Astrocyte of the cerebellum (primary cell): ENCODE measurements at places on chromosomes 4 and X.

DNA sequence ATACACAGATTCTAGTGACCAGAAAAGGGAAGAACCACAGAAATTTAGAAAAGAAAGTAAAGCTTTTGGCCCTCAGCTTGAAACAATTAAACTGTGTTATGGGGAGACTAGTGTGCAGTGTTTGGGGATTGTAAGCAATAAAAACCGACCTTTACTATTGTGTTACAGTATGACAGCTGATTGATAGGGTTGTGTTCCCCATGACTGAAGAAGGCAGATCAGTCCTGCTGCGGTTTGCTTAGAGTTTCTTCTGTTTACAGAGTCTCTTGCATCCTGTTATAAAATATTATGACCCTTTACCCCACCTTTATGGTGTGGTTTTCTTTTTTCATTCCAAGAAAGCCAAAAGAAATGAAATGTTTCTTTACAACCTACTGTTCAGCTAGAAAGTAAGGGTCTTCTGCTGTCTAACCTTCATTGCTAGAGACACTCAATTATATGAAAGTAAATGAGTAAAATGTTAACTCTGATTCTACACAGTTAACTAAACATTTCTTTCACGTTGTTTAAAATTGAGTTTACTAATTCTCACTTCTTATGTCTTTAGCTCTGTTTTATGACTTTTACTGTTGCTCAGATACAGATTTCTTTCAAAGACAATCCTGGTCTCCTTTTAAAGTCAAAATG, 18.1 kb downstream of the CHIC1 start:
- no peak for DNase-seq

DNA sequence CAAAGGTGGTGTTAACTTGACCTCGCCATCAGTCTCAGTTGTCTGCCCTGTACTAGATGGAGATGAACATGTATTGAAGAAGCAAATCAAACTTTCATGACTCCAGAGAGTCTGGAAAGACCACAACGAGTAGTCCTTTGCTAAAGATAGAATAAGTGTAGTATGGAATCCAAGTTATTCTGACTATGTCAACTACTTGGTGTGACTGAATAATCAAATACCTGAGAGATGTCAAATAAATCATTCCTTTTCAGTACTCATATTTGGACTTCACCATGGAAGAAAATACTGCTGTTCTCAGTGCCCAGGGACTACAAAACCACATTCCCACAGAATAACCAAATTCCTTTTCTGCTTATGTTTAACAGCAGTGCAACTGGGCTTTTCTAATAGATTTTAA, 161.2 kb upstream of the SPRY1 start:
- peak; percentile 40 for DNase-seq

GRCh38 chrX:151363316-151363715, 33.7 kb upstream of the VMA21 start:
- DNase-seq, result no peak

DNA sequence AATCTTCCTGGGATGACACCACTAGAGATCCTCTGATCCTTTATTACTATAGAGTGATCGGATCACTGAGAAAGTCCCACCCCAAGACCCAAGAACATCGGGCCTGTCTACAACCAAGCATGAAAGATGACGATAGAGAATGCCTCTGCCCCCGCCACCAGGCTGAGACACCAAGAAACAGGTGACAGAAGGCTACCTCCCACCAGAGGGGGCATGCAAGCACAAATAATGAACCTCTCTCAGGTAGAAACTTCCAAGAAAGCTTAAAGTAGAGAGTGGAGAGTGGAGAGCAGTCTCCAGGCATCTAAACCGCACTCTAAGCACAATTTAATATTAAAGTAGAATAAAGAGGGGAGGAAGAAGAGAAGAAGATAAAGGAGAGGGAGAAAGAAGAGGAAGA, 402.6 kb downstream of the INPP4B start:
- DNase-seq, result no peak

DNA sequence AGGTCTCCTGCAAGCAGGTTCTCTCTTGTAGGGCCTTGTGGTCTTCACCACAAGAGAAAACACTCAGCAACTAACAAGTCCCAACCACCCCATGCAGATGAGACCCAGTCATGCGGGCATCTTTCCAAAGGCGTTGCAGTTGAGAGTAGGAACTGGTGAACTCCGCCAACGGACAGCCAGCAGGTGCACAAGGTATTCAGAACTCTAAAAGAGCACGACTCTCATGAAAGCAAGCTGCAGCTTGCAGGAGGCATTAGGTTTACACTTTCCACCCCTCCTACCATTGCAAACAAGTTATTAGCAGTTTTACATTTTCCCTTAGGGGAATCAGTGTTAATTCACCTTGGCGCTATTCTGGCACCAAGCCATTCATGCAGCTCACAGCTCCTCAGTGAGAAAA, 173.4 kb upstream of the KIT start:
- DNase-seq, result no peak

GRCh38 chr4:8210010-8210409, 10.9 kb downstream of the SH3TC1 start:
- no peak for DNase-seq

- DNase-seq, result no peak
These were observed 376.9 kb downstream of the PPP4R3C start for GRCh38 chrX:27086237-27086636.

GRCh38 chr4:93183576-93183975, 645.0 kb upstream of the ATOH1 start:
- no peak for DNase-seq

DNA sequence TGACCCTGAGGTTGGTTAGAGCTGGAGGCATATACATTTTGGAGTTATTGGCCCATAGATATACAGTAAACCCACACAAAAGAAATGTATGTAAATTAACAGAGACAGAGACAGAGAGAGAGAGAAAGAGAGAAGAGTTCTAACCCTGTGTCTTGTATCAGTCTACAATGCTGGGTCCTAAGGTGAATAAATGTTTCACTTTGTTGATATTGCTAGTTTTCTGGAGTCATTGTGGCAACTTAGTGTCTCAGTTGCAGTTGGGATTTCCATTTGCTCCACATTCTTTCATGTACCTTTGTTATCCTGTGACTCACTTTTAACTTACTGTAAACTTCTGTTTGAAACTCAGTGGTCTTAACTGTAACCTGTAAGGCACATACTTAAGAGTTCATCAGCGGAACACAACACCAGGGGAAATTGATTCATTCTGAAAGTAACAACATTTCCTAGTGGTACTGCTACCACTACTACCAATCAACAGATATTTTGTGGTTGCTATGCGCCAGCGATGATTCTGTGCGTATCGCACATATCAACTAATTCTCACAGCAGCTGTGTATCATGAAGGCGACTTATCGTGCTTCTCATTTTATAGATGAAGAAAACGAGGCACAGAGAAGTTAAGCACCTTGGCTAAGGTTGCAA, 38.5 kb upstream of the ETDA start:
- DNase-seq, result no peak

GRCh38 chr4:185210102-185210981, 944 bp downstream of the SNX25 start:
- DNase-seq, result no peak

- DNase-seq, result no peak
These were observed 41.5 kb upstream of the DCAF8L2 start for GRCh38 chrX:27548624-27549023.

- DNase-seq, result no peak
These were observed 344.5 kb downstream of the BMPR1B start for GRCh38 chr4:95102162-95102790.

GRCh38 chrX:123773258-123773988, 40.6 kb upstream of the THOC2 start:
- DNase-seq, result no peak

GRCh38 chrX:134753718-134754008, 95.4 kb upstream of the PLAC1 start:
- DNase-seq, result peak; percentile 4

DNA sequence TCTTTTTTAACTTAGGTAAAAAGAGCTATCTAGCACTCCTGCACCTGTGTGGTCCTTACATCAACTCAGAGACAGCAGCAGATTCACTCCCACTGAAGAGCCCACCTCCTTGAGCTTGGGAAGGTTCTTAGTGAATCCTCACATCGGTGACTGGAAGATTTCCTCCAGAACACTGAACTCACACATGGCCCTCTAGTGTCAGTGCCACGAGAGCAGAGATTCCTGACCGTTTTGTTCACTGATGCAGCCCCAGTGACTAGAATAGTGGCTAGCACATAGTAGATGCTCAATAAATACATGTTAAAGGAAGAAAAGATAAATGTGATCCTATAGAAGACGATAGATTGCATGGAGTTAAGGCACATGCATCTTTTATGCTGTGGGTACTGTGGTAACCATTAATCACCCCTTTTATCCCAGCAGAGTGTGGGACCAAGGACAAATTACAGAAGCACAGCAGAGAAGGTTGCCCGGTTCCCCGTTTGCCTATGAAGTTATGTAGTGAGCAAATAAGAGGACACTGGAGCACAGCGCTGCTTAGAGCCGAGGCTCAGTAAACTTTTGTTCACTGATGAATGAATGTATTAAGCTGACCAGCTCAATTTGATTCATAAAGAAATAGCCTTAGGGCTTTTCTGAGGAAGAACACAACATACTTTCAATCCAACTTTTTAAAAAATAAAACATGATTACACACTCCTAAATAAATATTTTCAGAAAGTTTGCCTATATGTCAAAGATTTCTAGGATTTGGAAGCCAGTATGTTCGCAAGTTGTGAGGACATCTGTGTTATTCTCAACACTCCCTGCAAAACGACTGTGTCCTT, 8.7 kb downstream of the GASK1B start:
- DNase-seq, result no peak

DNA sequence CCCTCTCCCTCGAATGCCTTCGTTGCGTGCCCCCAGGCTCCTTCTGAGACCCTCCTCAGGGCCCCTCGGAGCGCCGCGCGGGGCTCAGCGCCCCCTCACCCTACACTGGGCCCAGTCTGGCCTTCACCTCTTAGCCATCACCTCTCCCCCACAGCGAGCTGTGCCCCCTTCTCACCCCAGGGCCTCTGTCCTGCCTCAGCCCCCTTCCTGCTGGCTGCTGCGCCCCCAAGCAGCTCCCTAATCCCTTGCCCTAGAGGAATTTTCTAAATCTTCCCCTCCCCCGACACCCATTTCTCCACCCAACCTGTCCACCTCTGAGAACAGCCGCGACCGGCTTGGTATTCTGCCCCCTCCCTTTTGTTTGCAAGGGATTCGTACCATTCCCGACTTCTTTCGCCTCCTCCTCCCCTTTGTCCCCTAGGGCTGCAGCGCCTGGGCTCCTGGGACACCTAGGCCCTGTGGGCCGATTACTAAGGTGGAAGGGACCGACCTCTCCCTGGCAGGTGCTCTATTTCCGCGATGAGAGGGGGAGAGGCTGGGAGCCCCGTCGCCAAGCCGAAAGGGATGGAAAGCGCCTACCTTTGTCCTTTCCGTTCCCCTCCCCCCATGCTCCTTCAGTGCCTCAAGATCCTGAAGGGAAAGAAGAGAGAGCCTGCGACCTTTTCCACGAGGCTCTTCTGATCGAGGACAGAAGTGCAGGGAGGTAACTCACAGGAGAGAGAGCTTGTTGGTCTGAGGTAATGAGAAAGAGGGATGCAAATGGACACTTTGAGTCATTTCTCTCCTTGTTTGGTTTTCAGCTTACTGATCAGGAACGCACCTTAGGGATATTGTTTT, 10.9 kb downstream of the DLG3 start:
- DNase-seq, result no peak

GRCh38 chrX:108313669-108314068, 124.6 kb downstream of the COL4A6 start:
- no peak for DNase-seq

- DNase-seq, result no peak
These were observed 84.0 kb downstream of the RBPJ start for GRCh38 chr4:26404743-26405206.

DNA sequence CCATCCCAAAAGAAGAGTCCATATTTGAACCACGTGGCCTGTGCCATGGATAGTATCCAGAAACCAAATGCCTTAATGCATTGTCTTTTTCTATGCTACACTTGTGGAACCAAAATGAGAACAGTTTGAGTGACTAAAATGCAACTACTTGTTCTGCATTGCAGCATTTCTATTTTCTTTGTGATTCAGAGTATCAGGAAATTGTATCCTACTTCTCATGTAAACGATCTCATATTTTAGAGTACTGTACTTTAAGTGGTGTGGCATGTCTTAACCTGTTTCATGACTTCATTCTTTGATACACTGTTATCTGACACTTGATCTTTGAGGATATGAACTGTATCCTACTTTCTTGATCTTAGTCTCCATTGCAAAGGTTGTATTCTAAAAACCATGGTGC, 167.2 kb upstream of the WDR1 start:
- no peak for DNase-seq

GRCh38 chr4:142881331-142881730, 35.2 kb upstream of the INPP4B start:
- DNase-seq, result no peak

DNA sequence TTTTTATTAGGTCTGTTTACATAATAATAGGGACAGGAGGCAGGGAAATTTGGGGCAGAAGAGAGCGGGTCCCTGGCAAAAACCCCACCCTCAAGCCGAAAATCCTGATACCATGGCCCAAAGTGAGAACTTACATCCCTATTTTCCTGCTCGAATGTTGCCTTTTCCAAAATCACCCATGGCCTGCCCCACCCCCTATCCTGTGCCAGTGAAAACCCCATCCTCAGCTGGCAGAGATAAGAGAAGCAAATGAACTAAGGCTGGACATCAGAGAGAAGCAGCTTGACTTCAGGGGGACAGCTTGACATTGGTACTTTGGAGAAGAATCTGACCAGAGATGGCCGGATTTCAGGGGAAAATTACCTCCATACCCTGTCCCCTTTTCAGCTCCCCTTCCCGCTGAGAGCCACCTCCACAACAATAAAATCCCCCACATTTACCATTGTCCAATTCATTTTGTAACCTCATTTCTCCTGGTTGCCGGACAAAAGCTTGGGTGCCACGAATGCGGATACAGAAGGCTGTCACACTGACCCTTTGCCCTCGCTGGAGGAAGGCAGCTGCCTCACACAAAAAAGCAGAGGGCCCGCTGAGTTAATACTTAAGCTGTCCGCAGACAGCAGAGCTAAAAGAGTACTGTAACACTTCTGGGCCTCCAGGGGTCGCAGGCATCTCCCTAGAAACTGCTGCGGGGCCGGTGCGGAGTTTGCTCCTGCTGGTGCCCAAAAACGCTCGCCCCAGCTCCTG, 196.2 kb downstream of the SNCA start:
- peak; percentile 9 for DNase-seq

DNA sequence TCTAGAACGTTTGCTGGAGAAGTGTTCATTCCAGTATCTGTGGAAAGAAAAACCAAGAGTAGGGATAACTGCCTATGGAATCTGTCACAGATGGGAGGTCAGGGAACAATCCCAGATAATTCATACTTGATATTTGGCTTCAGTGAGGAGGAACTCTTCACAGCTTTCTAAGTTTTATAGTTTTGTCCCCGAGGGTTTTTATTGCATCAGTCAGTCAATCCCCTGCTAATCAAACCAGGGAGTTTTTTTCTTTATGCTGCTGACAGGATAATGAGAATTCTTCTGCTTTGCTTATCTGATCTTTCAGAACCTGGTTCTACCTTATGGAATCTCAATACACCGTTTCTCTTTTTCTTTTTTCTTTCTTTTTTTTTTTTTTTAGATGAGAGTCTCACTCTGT, 633 bp upstream of the TRIML2 start:
- DNase-seq, result no peak

- no peak for DNase-seq
These were observed 132.8 kb upstream of the STIM2 start for GRCh38 chr4:26727844-26728243.
